ENCODE measurements at places on chromosomes 4 and X.

- DNase-seq: no peak
These were observed 115.5 kb downstream of the JADE1 start for GRCh38 chr4:128924951-128925350.

- DNase-seq: peak; percentile 27
These were observed at the start of gene KLHL13 for GRCh38 chrX:118116713-118117550. Gene KLHL13 (minus strand): TSS chrX:118116810. CDS start chrX:118028473, 88,337 bp downstream.

DNA sequence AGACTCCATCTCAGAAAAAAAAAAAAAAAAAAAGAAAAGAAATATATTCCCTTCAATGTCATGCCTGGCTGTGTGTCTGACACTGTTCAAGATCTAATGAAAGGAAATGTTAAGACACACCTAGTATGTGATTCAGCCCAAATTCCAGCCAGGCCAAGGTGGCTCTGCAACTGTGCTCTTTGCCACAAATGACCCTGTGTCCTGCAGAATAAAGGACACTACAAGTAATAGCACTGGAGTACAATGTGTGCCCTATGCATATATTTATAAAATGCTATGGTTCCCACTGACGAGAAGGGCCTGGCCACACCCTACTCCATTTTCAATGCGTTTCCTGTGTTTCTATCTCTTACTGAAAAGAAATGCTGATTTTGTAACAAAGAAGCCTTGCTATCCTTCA lies 98.0 kb upstream of the SORBS2 start:
- DNase-seq: no peak

DNA sequence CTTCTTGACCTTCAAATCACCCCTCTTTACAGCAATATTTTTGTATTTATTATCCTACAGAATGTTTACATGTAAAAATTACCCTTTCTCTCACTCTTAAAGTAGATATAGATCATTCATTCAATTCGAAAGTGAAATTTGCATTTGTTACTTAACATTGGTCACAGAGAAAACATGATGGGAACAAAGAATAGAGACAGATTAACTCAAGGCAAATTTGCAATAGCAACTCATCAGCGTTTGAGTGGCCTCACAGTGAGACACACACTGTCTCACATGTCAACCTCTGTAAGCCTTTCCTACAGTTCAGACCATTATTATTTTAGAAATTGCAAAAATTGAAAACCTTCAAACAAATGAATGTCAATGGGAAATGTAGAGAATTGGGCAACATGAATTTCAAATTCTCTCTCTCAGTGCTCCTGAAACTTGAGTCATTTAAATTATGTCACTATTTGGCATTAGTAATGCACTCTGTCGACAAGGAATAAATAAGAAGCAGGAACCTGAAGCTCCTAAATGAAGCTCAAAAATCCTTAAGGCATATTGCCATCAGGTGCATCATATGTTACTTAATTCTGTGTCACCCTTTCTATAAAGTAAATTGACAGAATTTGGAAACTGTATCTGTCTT lies 148.3 kb upstream of the ANXA10 start:
- no peak for DNase-seq

GRCh38 chrX:43682726-43683125 lies 26.6 kb downstream of the MAOA start:
- DNase-seq: no peak

- DNase-seq: no peak
These were observed 723.2 kb downstream of the SMARCA1 start for GRCh38 chrX:128800138-128800537.

DNA sequence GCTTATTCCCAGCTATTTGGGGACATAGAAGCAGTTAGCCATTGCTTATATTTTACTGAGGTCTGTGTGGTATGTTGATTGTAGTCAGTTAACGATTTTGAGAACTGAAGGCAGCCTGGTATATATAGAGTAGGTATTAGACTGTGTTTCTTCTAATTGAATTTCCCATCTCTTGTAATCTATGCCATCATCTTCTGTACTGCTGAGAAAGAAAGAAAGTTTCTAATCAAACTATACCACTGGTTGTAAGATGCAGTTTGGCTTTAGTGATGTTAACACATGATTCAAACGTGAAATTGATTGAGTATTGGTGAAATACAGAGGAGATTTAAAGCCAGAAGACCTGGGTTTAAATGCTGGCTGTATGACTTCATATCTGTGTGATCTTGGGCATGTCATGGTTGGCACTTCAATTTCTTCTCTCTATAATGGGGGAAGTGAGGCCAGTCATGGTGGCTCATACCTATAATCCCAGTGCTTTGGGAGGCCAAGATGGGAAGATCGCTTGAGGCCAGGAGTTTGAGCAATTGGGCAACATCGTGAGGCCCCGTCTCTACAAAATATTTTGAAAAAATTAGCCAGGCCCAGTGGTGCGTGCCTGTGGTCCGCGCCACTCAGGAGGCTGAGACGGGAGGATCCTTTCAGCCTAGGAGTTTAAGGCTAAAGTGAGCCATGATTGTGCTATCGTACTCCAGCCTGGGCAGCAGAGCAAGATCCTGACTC lies 11.6 kb downstream of the HTT start:
- DNase-seq: no peak

DNA sequence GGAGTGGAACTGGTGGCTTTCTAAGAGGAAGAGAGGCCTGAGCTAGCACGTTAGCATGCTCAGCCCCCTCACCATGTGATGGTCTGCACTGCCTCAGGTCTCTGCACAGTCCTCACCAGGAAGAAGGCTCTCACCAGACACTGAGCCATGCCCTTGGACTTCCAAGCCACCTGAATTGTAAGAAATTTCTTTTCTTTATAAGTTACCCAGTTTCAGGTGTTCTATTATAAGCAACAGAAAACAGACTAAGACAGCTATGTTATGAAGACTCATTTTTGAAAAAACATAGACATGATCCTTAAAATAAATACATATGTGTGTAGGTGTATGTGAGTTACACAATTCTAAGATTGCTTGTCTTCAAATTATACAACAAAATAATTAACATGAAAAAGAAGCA lies 74.7 kb downstream of the CEP44 start:
- no peak for DNase-seq

DNA sequence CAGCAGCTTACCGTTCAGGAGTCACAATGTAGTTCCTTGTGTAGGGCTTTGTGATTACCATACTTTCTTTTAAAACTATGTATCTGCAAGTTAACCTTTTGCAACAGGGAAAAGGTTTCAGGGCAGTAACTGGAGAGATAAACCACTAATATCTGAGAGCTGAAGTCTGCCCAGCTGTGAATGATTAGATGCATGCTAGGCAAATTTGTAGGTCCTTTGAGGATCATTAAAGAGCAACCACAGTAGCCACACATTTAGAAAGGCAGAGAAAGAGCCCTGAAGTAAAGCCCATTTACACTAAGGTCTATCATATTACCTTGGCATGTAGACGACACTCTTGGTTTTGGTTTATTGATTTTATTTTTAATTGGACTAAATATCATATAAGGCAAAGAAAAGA lies 60.0 kb downstream of the ATP8A1 start:
- no peak for DNase-seq

DNA sequence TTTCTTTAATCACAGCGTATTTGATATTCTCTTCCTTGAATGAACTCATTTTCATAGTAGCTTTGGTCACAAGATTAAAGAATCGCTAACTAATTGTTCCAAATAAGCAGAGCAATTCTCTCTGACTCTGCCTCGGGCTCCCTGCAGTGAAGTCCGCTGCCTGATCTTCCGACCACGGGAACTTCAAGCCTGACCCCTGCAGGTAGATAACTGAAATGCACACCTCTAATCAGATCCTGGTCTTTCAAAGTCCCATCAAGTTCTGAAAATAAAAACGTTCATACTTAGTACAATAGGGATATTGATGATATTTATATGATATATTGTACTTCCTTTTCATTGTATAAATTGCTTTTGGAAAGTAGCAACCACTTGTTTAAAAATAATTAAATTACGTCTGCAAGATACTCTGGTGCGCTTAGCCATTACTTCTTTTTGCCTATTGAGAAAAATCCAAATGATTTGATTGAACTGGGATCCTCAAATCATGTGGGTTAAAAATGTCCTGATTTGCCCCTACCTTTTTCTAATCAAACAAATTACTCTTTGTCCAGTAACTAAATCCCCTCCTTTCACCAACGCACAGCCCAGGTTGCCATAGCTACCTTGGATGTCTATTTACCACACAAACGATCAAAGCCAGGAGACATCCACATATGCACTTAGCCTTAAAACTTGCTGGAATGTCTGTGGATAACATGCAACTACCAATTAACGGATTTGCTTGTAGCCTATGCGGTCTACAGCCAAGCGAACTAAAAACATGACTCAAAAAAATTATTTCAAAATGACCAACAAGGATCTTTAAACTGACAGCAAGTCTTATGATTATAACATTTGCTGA lies 4.2 kb downstream of the MID1 start:
- peak; percentile 10 for DNase-seq

DNA sequence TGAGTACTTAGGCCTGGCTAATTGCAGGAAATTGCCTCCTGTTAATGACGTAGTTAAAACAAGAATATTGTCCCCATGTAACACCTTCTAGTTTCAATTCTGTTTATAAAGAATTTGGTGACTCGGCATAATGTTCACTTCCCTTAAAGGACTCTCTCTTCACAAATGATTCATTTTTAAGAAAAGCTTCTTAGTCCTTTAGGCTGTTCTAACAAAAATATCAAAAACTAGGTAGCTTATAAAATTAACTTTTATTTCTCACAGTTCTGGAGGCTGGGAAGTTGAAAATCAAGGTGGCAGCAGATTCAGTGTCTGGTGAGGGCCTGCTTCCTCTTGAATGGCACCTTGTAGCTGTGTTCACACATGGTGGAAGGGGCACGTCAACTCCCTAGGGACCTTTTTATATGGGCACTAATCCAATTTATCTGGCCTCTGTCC lies 23.8 kb downstream of the COL25A1 start:
- DNase-seq: no peak

GRCh38 chr4:43452948-43453347 lies 560.4 kb downstream of the GRXCR1 start:
- DNase-seq: no peak

DNA sequence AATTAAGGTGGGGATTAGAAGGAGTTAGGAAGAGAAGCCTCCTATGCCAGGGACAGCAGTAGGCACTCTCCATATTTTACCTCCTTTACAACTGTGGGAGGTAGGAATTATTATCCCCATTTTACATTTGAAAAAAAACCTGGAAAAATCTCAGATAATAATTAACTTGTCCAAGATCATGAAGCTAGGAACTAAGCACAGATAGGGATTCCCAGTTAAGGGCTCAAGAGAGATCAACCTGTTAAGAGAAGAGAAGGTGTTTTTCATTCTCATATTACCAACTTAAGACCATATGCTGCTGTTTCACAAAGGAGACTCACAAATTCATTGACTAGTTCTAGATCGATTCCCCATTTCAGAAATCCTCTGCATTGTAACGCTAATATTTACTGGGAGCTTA lies 16.1 kb upstream of the FAM47E start:
- DNase-seq: no peak

DNA sequence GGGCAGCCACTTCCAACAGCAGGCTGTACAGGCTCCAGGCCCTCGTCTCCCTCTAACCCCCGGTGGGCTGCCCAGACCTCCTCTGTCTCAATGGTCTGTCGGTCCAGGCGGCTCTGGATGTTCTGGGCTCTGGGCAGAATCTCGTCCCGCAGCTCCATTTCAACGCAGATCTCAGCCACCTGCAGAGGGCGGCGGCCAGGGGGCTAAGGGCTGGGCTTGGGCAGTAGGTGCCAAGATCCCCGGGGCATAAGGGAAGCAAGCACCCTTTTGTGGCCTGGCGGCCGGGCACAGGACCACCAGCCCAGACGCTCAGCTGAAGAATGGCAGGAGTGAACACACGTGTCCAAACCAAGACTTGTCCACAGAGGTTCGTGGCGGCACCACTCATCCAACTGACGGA lies 9.2 kb downstream of the AVPR2 start:
- DNase-seq: no peak

DNA sequence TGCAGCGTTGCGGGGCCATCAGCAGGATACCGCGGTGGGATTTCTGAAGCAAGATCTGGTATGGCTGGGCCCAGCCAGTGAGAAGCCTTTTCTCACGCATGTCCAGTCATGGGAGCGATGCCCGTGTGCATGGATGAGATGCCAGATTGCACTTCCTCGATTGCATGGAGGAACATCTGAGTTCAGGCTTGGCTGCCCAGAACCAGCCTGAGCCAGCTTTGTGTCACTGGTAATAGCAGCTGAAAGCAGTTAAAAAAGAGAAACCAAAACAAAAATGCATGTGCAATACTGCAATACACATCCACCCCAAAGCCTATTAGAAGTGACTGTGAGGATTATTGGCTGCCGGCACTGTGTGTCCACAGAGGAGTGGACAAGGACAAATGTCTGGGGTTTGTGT lies 59.3 kb downstream of the PSAPL1 start:
- DNase-seq: no peak

DNA sequence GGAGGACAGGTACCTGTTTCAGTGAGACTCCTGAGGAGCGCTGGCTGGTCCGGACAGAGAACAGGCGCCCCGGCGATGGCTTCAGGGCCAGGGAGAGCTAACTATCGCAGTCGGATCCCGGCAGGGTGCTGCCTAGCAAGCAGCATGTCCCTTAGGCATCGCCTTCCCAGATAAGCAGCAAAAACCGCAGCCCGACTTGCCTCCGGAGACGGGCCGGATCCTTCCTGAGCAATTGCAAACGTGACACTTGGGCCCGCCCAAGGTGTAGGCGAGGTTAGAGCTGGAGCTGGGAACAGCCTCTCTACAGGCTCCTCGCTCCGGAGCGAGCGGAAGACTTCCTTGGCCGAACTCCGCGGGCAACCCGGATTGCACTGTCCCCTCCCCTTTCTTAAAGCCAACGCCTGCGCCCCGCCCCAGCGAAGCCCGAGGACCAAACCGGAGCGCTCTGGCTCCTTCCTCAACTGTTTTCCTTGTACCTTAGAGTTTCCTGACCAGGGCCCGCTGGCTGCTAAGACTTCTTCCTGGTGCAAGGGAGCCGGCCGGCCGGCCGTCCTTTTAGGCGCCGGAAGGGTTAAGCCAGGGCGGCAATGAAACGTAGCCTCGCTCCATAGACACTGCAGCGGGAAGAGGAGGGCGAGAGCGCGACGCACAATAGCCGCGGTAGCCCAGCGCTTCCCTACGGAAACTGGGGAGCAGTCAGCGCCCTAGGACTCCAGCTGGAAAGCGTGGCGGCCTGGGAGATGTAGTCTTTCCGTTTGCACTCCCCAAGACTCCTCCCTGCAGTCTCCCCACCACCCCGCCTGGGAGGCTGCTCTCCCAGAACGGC lies at the start of gene OPHN1:
OPHN1 (minus strand) TSS at position 341 of the 826 bp plus-strand sequence. CDS start 475 bp downstream, outside the sequence.
- peak; percentile 43 for DNase-seq

DNA sequence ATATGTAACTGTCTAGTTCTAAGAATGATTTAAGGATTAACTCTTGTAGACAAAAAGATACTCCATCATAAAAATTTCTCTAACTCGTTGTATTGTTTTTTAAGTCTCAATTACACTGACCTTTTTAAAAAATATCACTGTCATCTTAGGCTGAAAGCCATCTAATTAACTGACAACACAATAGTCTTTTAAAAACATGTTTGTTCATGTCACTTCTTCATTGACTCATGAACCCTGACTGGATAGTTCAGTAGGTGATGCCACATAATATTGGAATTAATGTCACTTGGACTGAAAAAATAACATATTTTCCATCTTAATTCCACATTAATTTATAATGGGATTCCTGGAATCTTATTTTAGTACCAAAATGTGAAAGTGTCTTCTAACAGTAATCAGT lies 179.3 kb downstream of the ADGRL3 start:
- DNase-seq: no peak
